ENCODE measurements at places on chromosomes 2 and 18.

- no peak for DNase-seq
Measured at GRCh38 chr18:6255116-6255705, 159.5 kb downstream of the L3MBTL4 start.

DNA sequence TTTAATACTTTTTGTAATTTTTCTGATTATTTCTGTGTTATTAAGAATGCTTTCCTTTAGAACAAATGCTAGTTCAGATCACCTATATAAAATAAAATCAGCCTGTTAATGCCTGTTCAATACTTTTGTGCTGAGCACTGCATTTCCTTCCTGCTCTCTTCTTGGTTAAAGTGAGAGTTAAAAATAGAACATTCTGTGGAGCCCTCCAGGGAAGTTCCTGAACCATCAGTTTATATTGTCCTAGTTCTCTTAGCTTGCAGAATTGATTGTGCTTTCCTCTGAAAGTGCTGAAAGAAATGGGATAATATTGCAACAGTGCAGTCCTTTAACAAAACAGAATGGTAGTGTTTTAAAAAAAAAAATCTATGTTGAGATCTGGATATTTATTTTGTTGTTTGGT lies 74.6 kb upstream of the UBXN4 start:
- DNase-seq: no peak

DNA sequence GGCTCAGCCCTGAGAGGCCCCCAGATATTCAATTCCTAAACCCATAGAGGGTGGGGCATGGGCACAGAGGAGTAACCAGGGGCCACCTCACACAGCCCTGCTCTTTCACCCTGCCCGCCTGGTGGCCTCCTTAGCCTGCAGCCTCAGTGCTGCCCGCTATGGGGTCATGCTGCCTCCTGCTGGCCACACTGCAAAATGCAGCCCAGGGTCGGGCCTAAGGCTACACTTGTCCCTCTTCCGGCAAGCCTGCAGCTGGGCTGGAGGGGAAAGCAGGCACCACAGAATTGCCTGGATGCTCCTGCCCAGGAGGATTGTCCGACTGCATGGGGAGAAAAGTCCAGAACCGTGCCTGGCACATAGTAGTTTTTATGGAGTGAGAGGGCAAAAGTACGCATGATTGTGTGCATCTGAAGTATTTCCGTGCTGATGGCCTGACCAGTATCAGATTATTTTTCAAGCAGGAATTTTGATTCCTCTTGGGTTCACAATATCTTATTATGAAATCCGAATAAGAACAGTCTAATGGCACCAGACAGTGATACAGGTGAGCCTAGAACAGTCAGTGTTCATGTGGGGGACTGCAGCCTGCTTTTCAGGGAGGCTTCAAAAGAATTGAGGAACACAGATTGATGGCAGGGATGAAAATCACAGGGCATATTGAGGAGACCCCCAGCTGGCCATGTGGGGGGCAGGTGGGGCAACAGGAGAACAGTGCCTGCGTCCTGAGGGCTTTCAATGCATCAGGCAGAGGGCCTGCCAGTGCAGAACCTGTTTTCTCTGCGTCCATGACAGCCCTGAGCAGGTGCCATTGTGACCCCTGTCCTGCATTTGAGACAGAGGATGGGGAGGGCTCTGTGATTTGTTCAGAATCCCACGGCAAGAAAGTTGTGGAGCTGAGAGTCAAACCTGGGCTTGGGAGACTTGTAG lies 51.2 kb upstream of the ALPP start:
- peak; percentile 82 for DNase-seq

DNA sequence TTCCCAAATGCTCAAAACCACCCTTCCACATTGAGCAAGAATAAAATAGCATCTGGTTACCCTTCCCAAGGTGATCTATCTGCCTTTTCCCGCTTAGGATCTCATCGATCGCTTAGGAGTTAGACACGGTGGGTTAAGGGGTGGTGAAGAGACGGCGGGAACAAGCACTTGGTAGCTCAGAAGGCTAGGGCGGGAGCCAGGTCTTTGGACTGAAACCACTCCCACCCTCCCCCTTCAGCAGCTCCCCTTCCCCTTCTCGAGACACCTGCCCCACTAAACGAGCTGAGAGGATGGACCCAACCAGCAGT lies 513 bp downstream of the THOC1 start:
- no peak for DNase-seq

GRCh38 chr2:233034091-233034882 lies 1.8 kb downstream of the NEU2 start:
- DNase-seq: no peak
